Activated CD4-positive, alpha-beta T cell treated with anti-CD3 and anti-CD28 coated beads, Interleukin-2, amount 50 U/mL, for 4 hours (primary cell): ENCODE measurements at places on chromosomes 1 and 21.

DNA sequence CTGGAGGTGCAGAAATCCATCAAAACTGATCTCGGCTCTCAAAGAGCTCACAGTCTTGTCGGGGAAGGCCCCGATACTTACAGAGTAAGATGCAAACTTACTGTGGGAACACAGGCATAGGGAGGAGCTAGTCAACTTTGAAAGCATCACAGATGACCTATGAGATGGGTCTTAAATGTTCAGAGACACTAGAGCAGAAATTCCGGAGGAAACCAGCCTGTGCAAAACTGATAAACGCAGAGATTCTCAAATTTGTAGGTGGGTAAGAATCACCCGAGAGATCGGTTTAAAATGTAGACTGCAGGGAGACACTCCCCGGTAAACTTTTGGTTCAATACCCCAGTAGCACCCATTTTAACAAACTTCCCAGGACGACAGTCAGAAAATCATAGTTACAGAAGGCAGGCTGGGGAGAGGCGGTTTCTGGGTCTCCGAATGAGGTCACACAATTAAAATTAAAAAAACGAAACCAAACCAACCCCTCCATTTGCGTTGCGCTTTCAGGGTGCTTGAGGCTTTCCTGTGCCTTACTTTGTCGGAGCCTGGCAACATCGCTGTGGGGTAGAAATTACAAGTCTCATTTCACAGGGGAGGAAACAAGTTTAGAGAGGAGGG is 755 bp upstream of the THRAP3 start:
- no peak for DNase-seq

DNA sequence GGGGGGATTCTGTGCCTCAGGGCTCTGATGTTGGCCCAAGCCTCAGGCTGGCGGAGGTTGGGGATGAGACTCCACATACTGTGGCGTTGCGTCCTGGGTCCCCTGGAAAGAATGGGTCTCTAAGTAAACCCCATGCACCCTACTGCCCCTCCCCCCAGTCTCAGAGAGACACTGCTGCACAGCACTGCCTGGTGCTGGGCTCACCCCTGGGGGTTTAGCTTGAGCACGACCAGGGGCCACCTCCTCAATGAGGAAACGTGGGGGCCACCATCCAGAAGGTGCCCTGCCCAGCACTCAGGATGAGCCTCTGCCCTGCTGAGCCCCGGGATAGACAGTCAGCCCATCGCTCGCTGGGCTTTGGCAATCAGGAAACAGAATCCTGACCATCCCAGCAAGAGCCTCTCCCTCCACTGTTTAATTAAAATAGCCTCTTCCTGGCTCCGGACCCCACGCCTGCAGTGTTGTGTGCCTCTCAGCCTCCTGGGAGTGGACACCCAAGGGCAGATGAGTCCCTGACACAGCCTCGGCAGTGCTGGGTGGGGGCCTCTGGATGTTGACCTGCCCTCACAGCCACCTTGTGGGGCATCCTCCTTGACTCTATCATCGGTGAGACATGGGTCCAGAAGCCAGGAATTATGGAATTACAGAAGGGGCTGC is 3.5 kb upstream of the KRTAP10-4 start:
- no peak for DNase-seq

GRCh38 chr1:53804791-53805505 is 33.1 kb downstream of the NDC1 start:
- no peak for DNase-seq

- DNase-seq: no peak
These were observed 805 bp downstream of the ATG4C start for GRCh38 chr1:62784509-62785365.

GRCh38 chr1:48093696-48094528 is 96.7 kb upstream of the TRABD2B start:
- peak; percentile 64 for DNase-seq
